Stimulated activated CD8-positive, alpha-beta memory T cell treated with anti-CD3 and anti-CD28 coated beads, Interleukin-4, amount 100 ng/mL, for 1 hour (primary cell): ENCODE measurements at places on chromosomes 4 and X.

GRCh38 chr4:152937336-152938236 lies 1.5 kb downstream of the FHDC1 start:
- no peak for DNase-seq

DNA sequence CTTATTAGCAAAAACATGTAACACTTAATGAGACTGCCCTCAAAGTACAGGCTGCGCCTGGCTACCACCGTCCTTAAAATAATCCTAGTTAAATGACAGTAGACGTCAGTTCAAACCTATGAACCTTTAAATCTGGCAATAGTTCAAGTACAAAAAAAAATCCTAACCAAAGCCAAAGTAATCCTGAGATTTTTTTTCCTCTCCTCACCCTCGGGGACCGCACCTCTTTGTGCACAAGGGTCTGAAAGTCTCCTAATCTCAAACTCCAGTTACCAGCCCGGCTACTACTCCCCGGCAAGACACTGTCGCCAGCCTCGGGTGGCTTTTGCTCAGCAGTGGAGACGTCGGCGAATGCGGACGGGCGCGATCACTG lies 439 bp downstream of the SEC31A start:
- no peak for DNase-seq

- no peak for DNase-seq
Measured at GRCh38 chr4:145497199-145498149, 15.8 kb downstream of the SMAD1 start.

DNA sequence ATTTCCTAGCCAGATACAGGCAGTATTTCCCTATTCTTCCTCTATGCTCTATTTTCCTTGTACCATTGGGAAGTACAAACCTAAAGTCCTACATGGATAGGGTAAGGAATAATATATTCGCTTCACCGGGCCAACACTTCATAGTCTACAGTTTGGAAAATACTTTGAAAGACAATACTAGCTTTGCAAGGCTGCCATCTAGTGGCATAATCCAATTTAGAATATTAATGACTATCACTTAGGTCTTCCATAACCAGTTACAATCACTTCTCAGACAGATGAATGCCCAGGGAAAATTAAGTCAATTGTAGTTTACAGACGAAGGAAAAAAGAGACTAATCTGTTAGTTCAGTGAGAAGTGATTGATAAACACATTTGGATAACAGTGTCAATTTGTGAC lies 141.0 kb upstream of the FAM47C start:
- no peak for DNase-seq

GRCh38 chr4:15003401-15003890 lies 1.2 kb downstream of the CPEB2 start:
- peak; percentile 33 for DNase-seq
